T-helper 17 cell (primary cell): ENCODE measurements at places on chromosomes 2 and 18.

GRCh38 chr2:173979751-173980351, 14.7 kb upstream of the SP3 start:
- H3K27me3 ChIP-seq, result peaks cover 27% of the 10 kb centered on the region
- no peak for DNase-seq
- H3K4me3 ChIP-seq, result no peak overlapping the region
- peaks cover 4% of the 10 kb centered on the region for H3K36me3 ChIP-seq

GRCh38 chr2:56026828-56027227, 103.2 kb upstream of the EFEMP1 start:
- H3K4me1 ChIP-seq, result no peaks in the 10 kb centered on the region
- H3K27me3 ChIP-seq, result no peaks in the 10 kb centered on the region
- no peak overlapping the region for H3K27ac ChIP-seq
- DNase-seq, result no peak
- H3K4me3 ChIP-seq, result no peak overlapping the region
- no peaks in the 10 kb centered on the region for H3K36me3 ChIP-seq

DNA sequence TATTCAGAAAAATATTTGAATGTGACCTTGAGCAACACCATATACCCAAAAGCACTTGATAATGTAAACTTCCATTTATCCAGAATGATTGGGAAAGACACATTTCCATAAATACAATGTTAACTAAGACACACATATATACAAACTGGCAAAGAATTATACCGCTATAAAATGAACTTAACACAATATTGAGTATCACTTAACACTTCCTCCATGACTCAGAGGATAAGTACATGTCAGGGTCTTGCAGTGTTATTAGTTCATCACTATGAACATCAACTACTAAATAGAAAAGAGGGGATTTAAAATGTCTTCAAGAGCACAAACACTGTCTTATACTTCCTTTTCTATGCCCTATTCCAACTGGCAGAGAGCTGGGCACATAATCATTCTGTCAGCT, 18.6 kb downstream of the WDSUB1 start:
- DNase-seq, result no peak
- no peaks in the 10 kb centered on the region for H3K27me3 ChIP-seq
- no peak overlapping the region for H3K4me3 ChIP-seq
- peaks cover 10% of the 10 kb centered on the region for H3K4me1 ChIP-seq

DNA sequence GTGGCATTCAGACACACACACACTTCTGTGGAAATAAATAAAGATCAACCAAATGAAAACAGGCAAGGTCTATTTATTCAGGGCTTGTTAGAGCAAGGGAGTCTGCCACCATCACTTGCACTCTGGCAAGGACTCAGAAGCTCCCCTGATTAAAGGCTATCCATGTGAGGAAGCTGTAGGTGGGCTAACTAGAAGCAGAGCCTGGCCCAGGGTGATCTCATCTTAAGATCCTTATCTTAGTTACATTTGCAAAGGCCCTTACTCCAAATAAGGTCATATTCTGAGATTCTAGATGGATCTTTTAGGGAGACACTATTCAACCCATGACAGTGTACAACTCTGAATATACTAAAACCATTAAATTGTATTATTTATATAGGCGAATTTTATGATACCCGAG, 190.0 kb upstream of the SRD5A2 start:
- H3K4me1 ChIP-seq, result no peaks in the 10 kb centered on the region
- H3K27ac ChIP-seq, result no peak overlapping the region

DNA sequence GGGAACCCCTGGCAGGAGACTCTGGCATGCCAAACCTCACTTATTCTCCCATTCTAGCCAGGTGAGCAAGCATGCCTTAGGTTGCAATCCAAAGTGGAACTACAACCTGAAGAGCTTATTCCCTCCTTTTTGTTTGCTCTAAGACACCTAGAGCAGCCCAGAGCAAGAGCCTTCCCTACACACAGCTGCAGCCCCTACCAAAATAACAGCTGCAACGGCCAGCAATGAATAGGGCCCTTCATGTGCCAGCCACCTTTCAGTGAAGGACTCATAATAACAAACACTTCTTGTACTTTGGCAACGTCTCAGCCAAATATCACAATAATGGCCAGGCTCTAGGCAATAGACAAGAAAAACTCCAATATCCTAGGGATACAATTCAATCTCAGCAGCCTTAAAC, 178.7 kb downstream of the ALK start:
- no peak overlapping the region for H3K27ac ChIP-seq
- no peak overlapping the region for H3K4me3 ChIP-seq
- H3K36me3 ChIP-seq, result no peaks in the 10 kb centered on the region
- H3K4me1 ChIP-seq, result no peaks in the 10 kb centered on the region
- DNase-seq, result no peak

GRCh38 chr2:118830118-118830517, 17.3 kb downstream of the EN1 start:
- peaks cover 82% of the 10 kb centered on the region for H3K27me3 ChIP-seq
- no peak overlapping the region for H3K4me3 ChIP-seq
- H3K4me1 ChIP-seq, result peaks cover 6% of the 10 kb centered on the region
- no peak for DNase-seq

GRCh38 chr2:44075541-44075940, 79.8 kb upstream of the LRPPRC start:
- DNase-seq, result no peak
- H3K27me3 ChIP-seq, result peaks cover 4% of the 10 kb centered on the region
- no peak overlapping the region for H3K4me3 ChIP-seq
- H3K36me3 ChIP-seq, result no peaks in the 10 kb centered on the region

- H3K27me3 ChIP-seq, result no peaks in the 10 kb centered on the region
- peaks cover 4% of the 10 kb centered on the region for H3K36me3 ChIP-seq
- H3K4me3 ChIP-seq, result no peak overlapping the region
- peaks cover 14% of the 10 kb centered on the region for H3K4me1 ChIP-seq
- DNase-seq, result no peak
Measured at GRCh38 chr2:28338046-28338817, 54.4 kb upstream of the FOSL2 start.
